HS-27A (cell line): ENCODE measurements at places on chromosomes 6 and 20.

DNA sequence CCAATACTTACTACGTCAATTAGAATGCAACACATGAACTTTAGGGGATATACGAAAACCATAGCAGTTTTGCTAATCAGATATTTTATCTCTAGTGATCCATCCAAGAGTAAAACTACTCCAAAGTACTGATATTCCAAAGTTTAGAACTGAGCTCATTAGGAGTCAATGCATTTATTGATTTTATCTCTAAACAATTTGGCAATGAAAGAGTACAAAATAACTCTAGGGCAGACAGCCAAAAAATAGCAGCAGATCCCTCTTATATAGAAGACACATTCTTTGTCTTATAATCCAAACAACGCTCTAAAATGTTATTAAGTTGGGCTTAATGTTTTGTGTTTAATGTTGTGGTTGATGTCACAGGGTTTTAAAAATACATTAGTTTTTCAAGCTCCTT is 923.9 kb upstream of the MAN1A1 start:
- no peak for DNase-seq

- DNase-seq = no peak
These were observed 8.7 kb upstream of the PLTP start for GRCh38 chr20:45920462-45921336.

DNA sequence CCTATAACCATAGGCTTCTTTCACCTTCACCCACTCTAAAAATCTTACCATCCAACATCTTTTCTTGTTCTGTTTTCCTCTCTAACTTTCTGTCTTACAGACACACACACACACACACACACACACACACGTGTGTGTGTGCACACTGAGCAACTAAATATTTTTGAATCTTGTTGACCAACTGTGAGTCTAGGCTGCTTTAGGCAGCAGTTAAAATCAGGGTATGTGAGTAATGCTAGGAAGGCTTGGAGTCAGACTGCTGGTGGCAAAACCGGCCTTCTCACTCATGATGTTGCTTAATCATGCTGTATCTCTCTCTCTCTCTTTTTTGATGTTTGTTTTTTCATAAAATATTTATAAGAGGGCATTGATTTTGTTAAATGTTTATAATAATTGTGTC is 103.1 kb upstream of the TBX18 start:
- DNase-seq = no peak

GRCh38 chr6:106648651-106649308 is 19.4 kb downstream of the QRSL1 start:
- no peak for DNase-seq

GRCh38 chr20:44324343-44324742 is 12.5 kb upstream of the R3HDML start:
- no peak for DNase-seq

- no peak for DNase-seq
These were observed 14.8 kb downstream of the DSTN start for GRCh38 chr20:17584689-17585088.

- DNase-seq = no peak
These were observed 374.1 kb upstream of the CITED2 start for GRCh38 chr6:139748353-139749146.

- no peak for DNase-seq
These were observed 26.2 kb downstream of the CCN2 start for GRCh38 chr6:131924881-131925474.

DNA sequence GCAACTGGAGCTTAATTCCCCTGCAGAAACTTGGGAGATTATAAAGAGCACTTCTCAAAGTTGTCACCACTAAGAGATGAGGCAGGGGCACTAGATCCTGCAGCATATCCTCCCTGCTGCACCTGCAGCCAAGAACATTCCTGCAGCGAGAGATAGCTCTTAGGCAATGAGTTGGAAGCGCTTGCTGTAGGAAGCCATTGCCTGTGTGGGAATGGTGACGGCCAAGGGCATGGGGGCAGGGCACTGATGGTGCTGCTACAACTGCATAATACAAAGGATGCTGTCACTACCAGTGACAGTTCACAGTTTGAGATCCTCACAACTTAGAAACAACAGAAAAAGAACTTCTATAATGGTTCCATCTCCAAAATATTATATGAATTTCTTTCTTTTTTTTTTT is 89.9 kb downstream of the CDS2 start:
- DNase-seq = no peak

GRCh38 chr6:36422714-36423100 is 19.9 kb downstream of the PXT1 start:
- no peak for DNase-seq

DNA sequence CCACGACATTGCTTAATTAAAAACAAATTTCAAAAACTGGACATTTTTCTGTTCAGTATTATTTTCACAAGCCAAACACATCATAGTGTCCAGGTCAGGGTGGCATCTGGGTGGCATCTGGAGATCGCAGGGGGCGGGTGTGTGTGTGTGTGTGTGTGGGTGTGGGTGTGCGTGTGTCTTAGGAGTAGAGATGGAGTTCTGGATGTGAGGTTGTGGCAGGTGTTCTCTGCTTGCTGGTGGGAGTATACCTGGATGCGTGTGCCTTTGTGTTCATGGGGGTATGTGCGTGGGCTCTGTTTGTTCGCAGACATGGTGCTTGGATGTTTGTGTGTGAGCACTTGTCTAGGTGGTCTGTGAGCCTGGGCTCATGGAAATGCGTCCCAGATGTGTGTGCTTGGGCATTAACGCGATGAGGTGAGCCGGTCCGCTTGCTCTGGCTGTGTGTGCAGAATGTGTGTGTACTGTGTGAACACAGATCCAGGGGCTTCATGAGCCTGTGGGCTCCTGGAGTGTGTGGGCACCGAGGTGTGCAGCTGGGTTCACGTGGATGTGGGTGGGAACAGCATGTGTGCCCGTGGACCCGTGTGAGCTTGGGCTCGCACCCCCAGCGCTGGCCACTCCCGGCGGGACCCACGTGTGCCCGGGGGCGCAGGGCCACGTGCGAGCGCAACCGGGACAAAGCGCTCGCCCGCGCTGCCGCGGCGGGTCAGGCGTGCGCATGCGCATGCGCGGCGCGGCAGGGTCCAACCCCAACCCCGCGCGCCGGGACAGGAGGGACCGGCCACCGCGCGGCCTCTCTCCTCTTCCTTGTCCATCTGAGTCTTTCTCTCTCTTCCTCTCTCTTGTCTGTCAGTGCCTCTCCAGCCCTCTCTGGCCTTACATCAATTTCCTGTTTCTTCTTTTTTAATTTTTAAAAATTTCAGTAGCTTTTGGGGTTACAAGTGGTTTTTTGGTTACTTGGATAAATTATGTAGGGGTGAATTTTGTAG is 60.4 kb downstream of the SRC start:
- DNase-seq = peak; percentile 20

DNA sequence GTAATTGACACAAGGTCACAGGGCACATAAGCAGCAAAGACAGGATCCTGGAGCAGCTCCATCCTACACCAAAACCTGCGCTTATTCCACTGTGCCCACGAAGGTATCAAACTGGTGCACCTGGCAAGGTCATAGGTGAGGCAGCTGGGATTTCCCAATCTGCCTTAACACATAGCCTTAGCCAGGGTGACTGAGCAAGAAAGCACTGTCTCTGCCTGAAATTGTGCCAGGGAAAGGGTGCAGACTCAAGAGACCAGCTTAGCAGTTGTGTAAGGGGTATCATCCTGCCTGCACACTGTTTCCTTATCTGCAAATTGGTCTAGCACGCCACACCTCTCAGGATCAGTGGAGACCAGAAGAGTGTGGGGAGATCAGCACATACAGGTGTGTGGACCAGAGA is 82.8 kb downstream of the MAFB start:
- no peak for DNase-seq

- DNase-seq = no peak
These were observed 112.5 kb upstream of the PHACTR3 start for GRCh38 chr20:59491884-59492283.

DNA sequence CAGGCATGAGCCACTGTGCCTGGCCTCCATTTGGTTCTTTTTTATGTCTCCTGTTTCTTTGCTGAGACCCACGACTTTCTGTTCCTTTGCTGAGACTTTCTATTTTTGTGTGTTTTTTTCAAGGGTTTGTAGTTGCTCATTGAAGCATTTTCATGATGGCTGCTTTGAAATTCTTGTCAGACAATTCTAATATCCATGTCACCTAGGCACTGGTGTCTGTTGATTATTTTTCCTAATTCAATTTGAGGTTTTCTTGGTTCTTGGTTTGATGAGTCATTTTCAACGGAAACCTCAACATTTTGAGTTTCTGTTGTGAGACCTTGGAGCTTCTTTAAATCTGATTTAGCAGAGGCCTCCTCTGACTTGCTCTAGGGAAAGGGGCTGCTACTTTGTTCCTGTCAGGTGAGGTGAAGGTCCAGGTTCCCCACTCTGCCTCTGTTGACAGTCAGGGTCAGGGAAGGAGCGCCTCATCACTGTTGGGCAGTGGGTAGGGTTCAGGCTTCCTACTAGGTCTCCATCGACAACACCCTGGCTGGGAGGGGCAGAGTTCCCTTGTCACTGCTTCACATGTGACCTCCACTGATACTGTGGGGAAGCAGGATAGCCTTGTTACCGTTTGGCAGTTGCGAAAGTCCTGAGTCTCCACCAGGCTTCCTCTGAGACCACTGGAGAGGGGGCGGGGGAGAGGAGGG is 67.2 kb upstream of the RNF24 start:
- no peak for DNase-seq

GRCh38 chr6:11126876-11127275 is 15.4 kb upstream of the ERVFRD-1 start:
- DNase-seq = no peak

DNA sequence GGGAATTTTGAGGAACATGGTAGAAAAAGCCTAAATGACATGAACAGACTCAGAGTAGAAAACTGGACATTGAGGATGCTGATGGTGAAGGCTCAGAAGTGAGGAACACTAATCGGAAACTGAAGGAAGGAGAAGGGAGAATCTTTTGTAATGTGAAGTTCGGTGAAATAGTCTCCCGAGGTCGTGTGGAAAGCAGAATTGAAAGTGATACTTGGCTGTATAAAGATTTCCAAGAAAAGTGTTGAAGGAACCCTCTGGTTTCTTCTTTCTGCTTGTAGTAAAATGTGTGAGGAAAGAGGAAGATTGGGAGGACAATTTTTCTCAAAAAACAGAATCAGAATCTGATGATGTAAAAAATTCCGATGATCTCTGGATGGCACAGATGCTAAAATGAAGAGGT is 115.4 kb downstream of the LAMP5 start:
- DNase-seq = no peak
